Suppressor macrophage treated with lipopolysaccharide for 1 hour (primary cell): ENCODE measurements at places on chromosomes 13 and 19.
A peak's percentile ranks its signal among the peaks of the same experiment; 100 is the strongest.

DNA sequence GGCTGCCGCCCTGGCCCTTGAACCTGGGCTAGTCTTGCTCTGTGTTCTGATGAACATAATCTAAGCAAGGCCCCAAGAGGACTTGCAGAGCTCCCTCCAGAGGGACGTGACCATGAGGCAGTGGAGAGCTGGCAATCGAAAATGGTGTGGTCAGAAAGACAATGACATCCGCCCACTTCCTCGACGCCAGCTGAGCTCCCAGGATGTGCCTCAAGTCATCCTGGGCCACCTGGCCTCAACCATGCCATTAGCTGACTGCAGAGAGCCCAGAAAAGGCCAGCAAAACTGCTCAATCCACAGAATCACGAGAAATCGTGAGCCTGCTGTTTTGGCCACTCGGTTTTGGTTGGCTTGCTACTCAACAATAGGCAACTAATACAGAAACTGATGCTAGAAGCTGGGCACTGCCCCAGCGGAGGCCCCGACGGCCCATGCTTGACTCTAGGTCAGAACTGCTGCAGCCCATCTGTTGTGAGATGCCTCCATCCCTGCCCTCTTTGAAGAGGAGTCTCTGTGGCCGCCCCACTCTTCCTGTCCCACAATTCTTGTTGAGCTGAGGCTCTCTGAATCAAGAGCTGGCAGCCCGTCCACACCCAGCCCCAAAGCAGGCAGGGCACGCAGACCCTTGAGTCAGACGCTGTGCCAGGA lies 53.3 kb downstream of the STK24 start:
- DNase-seq, result peak; percentile 21

- peak; percentile 73 for DNase-seq
These were observed 19.7 kb downstream of the CLPTM1 start for GRCh38 chr19:44974857-44975256.

DNA sequence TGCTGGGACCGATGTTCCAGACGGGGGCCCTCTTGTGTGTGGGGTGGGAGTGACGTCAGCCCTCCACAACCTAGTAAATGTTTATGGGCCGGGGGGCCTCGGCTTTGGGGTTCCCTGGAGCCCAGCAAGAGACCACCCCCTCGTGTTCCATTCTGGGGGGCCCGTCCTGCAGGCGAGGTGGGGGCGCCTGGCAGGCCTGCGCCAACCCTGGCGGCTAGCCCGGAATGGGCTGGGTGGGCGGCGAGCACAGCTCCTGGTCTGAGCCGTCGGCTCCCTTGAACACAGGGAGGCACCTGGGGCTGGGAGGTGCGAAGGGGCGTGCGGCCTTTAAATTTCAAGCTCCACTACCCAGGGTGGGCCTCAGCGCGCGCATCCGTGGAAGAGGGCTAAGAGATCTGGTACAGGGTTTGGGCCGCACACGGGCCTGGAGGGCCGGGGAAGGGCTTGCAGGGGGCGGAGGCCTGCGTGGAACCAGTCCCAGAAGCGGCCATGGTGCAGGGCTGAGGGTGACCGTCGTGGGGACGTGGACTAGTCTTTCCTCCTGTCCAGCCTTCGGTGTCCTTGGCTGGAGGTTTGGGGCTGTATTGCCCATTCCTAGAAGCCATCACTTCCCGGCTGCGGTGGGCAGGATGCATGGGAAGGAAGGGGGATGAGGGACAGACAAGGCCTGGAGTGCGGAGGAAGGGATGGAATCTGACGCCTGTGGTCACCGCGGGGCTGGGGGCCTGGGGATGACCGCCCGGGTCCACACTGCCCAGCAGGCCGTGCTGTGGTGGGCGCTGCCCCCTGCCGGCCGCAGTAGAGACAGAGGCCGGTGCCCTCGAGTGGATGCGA lies 11.4 kb downstream of the NDUFA11 start:
- DNase-seq, result peak; percentile 59

- DNase-seq, result peak; percentile 3
These were observed 71.3 kb downstream of the KLF12 start for GRCh38 chr13:74062933-74063332.

DNA sequence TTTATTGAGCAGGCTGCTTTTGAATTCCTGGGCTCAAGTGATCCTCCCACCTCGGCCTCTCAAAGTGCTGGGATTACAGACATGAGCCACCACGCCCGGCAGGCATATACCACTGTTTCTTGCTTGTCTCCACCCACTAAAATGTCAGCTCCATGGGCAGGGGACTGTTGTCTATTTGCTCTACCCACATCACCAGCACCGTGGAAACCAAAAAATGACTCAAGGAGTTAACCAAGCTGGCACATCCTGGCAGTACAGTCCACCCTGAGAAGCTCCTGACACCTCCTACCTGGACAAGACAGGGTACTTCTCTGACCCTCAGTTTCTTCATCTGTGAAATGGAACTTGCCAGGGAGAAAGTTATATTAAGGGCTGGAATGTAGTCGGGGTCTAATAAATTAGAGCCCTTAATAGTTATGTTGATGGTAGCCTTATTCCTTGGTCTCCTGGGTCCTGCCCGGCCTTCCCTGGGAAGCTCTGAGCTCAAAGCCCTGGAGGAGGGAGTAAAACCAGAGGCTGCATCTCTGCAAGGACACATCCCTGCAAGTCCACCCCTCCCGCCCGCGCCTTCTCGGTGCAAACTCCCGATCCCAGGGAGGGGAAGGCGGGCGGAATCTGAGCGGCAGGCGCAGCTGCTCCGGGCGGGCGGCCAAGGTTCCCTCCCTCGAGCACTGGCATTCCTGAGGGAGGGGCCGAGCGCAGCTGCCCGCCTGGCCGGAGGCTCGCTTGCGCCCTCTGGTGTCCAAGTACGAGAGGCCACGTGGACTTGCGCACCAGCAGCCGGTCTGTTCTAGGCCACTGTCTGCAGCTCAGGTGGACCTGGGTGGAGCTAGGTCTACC lies 14.1 kb downstream of the RDH8 start:
- DNase-seq, result peak; percentile 89

DNA sequence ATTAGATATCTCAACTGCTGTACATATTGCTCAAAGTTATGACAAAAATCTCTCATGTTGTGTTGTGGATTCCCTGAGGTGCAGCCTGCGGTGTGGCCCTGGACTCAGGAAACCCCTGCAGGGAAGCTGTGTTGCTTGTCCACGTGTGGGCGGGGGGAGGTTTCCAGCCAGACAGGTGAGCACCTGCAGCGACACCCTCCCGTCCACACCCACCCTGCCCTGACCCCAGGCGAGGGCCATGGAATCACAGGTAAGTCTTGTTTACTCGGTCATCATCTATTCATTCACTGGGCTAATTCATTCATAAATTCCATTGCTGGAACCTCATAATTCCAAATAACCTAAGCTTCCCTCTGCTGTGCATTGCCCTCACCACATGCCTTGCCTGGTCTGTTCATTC lies 14.1 kb downstream of the PLPP2 start:
- DNase-seq, result no peak

DNA sequence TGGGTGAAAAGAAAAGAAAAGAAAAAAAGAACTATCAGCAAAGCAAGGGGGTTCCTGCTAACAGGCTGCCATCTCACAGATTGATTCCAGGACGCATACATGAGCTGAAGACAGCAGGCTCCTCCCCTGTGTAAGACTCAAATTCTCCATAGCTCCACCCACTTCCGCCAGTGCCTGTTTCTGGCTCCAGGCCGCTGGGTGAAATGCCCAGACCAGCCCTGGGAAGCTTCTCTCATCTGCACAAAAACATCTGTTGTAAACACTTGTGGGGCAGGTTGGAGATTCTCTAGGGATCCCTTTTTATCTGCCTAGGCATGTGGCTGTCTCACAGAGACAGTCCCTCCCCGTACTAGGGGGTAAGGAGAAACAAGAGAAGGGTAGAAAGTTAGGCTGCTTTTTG lies 1054.4 kb upstream of the SPRY2 start:
- DNase-seq, result no peak

DNA sequence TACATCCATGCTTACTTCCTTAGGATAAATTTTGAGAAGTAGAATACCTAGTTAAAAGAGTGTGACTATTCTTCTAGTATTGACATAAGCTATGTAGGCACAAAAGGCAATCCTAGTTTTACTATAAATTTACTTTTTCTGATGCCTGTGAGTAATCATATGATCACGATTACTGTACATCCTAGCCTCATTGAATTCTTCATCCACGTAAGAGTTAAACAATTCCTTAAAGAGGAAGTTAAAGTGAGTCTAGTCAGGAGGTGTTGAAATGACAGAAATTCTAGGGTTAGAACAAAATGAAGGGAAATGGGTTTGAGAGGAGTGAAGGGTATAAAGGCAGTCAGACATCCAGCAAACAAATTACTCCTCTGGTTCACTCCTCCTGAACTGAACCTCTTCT lies at the start of gene ACOD1:
TSS of gene ACOD1 (plus strand) at position 363 of the 400 bp plus-strand sequence. CDS start 48 bp downstream, outside the sequence.
- DNase-seq, result peak; percentile 96

DNA sequence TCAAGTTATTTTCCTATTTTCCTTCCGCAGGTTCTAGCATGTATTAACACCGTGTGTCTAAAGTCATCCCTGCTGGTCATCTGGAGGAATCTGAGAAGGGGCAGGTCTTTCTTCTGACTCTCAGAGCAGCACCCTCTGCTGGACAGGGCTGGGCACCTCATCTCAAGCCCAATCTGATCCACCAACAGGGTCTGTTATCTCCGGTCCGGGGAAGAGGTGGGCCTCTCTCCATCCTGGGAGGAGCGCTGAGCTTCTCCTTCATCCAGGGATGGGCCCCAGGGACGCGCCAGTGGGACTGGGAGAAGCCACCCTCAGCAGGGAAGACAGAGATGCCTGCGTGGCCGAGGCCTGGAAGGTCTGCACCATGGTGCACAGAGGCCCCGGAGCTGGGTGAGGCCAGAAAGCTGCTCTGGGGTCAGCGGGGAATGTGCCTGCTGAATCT lies 26.0 kb upstream of the ZNF331 start:
- peak; percentile 79 for DNase-seq

DNA sequence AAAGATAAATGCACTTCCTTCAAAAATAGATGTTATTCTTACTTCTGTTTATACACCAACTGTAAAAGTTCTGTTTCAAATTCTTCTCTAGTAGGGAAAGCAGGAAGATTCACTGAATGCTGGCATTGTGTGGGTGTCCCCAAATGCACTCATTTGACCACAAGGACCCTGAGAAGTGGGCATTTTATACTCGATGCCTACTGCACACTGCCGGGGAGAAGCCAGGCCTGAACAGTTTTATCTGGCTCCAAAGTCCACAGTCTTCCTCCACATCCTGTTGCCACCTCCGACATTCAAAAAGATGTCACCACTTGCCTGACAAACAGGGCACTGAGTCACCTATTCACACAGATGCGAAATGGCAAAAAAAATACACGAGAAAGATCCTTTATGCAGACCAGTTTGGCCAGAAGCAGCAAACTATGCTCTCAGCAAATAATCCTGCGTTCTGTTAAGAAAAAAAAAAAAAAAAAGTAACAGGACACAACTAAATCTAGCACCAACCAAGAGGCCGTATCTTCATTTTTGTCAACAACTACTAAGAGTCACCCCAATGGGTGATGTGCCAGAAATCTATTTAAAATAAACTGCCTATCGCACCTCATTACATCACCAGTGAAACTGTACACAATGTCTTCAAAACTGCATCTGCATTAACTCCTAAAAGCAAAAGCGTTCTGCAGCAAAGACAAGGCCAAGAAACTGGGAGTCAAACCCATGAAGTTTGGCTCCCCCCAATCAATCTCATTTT lies 6.2 kb downstream of the ZC3H4 start:
- peak; percentile 56 for DNase-seq

- DNase-seq, result no peak
These were observed 50.5 kb upstream of the IRS2 start for GRCh38 chr13:109836629-109837607.

DNA sequence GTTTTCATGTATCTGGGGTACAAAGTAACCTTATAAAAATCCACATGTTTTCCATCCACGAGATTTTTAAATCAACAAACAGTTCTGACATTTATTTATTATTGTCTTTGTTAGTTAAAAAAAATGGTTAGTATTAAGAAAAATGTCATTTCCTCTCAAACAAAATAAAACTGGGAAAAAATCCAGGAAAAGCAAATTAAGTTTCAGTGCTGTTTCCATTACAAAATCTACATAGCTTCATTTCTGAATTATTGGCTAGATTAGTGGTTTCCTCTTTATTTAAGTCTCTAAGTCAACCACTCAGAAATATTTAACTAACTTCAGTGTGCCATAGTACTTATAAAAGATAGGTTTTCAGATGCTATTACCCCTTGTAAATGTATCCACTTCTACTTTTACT lies 49.1 kb downstream of the MZT1 start:
- no peak for DNase-seq

DNA sequence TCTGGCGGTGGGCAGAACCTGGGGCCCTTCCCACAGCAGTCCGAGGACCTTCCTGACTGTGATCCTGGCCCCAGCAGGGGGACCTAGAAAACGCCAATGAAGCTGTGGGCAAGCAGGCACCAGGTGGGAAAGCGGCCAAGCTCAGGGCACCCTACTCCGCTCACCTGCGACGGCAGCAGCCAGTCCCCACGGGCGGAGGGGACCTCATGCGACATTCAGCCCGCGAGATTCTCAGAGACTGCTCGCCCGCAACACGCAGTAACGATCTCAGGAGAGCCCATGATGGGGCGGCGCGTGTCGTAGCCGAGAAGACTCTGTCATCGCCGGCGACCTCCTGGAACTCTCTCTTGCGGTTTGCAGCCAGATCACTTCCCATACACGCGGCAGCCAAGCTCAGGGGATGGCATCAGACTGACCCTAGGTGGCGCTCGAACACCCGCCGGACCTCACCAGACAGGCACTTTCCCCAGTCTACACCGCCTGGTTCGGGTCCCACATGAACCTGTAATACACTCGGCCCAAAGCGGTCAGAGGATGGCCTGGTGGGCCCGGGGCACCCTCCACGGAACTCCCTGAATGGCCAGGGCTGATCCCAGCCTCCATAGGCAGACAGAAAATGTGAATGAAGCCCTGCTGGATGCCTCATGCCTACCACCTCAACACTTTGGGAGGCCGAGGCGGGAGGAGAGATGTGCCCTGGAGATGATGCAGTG lies 26.5 kb downstream of the MAN2B1 start:
- peak; percentile 90 for DNase-seq

DNA sequence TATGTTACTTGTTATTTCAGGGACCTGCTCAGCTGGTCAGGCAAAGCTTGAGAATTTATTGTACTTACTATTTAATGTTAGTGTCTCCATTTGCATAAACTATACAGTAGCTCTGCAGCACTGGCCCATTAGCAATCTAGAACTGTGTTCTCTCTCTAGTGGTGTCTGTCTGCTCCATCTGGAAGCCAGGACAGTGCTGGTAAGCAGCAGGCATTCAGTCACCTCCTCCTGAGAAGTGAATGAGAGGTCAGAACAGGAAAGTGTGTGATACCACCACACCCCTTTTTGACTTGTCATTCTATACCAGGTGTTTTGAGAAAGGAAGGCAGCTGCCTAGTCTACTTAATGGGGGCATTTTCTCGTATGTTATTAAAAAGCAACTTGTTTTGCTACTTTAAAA lies 3.9 kb downstream of the COG3 start:
- DNase-seq, result no peak

DNA sequence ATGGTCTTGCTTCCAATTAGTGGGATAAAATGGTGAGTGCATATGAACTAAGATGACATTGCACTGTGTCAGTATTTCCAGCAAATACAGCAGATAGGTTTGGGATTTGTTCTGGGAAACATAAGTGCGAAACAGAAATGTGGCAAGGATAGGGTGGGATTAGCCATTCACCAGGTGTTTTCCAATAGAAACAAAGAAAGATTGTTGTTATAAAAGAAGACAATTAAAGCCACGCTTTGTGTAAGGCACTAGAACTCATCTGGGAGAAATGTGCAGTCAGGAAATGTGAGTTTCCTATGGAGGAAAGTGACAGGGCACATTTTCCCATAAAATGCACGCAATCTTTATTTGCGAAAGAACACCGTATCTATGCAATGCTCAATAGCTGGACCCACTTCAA lies 1547.8 kb downstream of the EFNB2 start:
- DNase-seq, result no peak
